H9 (cell line): ENCODE measurements at places on chromosomes 12 and 14. TPM values are rescaled to one million over a fixed set of nuclear protein-coding genes. Genes with fewer than 3 reads are reported as not detected.

The CLEC4C gene
- total RNA-seq: 0.26 TPM in 2 replicates

- H3K36me3 ChIP-seq: no peaks in the 10 kb centered on the region
- DNase-seq: peak; percentile 20
- no peaks in the 10 kb centered on the region for H3K27me3 ChIP-seq
Measured at GRCh38 chr12:108724054-108724889, 7.0 kb downstream of the CORO1C start.

- no peak for DNase-seq
- H3K27me3 ChIP-seq: no peaks in the 10 kb centered on the region
- H3K27ac ChIP-seq: no peak overlapping the region
- no peaks in the 10 kb centered on the region for H3K36me3 ChIP-seq
- H3K4me1 ChIP-seq: peaks cover 4% of the 10 kb centered on the region
- H3K4me3 ChIP-seq: no peak overlapping the region
Measured at GRCh38 chr12:93793983-93794382, 116.8 kb downstream of the CRADD start.

DNA sequence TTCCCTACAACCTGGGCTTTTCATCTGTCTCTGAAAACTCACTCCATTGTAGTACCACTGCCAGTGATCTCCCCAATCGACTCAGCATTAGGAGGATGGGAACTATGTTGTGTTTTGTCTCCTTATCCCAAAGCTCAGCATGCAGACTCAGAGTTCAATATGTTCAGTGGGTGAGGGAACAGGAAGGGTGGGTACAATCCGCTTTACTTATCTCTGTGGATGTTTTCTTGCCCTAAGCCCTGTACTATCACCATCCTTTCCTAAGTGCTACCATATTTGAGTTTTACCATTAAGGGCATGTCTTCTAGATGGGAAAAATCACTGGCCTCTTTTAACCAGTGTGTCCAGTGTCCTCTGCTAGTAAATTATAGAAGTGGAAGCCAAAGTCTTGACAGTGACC lies 107.1 kb downstream of the PPM1H start:
- peaks cover 26% of the 10 kb centered on the region for H3K36me3 ChIP-seq
- no peak for DNase-seq
- no peaks in the 10 kb centered on the region for H3K27me3 ChIP-seq
- H3K4me3 ChIP-seq: no peak overlapping the region

GRCh38 chr12:71797531-71797930 lies 42.0 kb upstream of the TBC1D15 start:
- H3K4me1 ChIP-seq: no peaks in the 10 kb centered on the region
- no peaks in the 10 kb centered on the region for H3K36me3 ChIP-seq
- DNase-seq: no peak
- H3K27me3 ChIP-seq: no peaks in the 10 kb centered on the region

GRCh38 chr14:25095736-25096437 lies 45.9 kb upstream of the STXBP6 start:
- no peaks in the 10 kb centered on the region for H3K36me3 ChIP-seq
- H3K4me1 ChIP-seq: peaks cover 6% of the 10 kb centered on the region; the same call in 1 of the 2 replicates
- no peak for DNase-seq
- H3K27me3 ChIP-seq: no peaks in the 10 kb centered on the region
- no peak overlapping the region for H3K4me3 ChIP-seq

DNA sequence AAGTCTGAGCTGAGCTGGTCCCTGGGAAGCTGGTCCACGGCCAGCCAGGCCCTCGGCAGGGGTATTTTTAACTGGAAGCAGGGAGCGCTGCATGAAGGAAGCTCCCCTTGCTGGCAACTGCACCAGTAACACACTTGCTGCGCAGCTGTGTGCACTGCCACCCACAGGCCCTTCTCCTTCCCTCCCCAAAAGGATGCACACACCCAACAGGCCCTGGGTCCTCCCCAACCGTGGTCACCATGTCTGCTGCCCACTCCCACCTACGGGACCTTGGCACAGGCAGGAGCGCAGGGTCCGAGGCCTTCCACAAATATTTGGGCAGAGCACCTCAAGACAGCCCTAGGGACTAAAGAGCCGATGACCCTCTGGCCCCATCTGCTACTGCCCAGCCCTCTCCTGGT lies 157.0 kb upstream of the PRMT8 start:
- no peaks in the 10 kb centered on the region for H3K36me3 ChIP-seq
- H3K4me3 ChIP-seq: no peak overlapping the region
- no peak overlapping the region for H3K27ac ChIP-seq
- H3K27me3 ChIP-seq: no peaks in the 10 kb centered on the region
- H3K4me1 ChIP-seq: peaks cover 5% of the 10 kb centered on the region

DNA sequence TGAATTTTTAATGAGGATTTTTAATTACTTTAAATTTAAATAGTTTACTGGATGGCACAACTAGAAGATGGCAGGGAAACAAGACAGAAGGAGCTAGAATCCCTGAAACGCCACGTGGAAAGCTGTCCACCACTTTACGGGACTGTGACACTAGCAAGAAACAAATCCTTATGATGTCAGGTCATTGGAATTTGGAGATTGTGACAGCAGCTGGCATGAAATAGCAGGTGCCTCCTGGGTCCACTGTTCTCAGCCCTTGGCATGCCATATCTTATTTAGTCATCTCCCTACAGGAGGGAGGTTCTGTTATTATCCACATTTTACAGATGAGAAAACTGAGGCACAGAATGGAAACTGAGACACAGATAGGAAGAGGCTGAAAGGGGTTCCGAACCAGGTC lies 113.8 kb downstream of the BCL11B start:
- DNase-seq: no peak
- no peak overlapping the region for H3K4me3 ChIP-seq
- no peaks in the 10 kb centered on the region for H3K27me3 ChIP-seq
- H3K27ac ChIP-seq: no peak overlapping the region
- H3K4me1 ChIP-seq: no peaks in the 10 kb centered on the region
